Suppressor macrophage (primary cell): ENCODE measurements at places on chromosomes 3 and 15.
A peak's percentile ranks its signal among the peaks of the same experiment; 100 is the strongest.

DNA sequence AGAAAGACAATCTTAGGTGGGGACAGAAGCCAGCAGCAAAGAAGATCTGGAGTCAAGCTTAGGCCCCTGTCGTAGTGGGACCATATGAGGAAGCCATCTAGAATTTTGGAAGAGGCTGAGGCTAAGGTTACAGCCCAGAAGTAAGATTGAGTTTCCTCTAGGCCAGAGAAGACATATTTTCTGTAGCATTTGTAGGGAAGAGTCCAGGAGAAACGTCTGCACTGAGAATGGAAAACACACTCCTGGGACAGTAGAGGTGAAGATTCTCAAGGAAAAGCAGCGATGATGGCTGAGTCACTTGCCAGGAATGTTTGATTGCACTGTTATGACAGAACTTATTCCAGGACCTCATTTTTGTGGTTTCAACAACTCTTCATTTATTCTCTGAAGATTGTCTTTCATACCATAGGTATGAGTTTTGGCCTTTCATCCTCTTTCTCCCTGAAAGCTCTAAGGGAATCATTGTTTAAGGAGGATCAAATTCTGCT lies 107.2 kb downstream of the GTPBP8 start:
- no peak for DNase-seq

- no peak for DNase-seq
These were observed 26.4 kb downstream of the ANXA2 start for GRCh38 chr15:60371175-60372051.

DNA sequence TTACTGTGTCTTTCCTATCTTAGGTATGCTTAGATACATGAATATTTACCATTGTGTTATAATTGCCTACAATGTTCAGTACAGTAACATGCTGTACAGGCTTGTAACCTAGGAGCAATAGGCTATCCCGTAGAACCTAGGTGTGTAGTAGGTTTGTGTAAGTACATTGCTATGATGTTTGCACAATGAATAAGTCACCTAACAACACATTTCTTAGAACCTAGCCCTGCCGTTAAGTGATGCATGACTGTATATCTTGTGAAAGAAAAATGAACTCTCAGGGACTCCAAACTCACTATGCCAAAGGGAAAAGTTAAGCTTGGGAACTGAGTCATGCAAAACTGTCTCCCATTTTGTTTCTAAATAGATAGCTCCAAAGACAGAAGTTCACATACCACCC lies 91.5 kb upstream of the ACP3 start:
- no peak for DNase-seq

DNA sequence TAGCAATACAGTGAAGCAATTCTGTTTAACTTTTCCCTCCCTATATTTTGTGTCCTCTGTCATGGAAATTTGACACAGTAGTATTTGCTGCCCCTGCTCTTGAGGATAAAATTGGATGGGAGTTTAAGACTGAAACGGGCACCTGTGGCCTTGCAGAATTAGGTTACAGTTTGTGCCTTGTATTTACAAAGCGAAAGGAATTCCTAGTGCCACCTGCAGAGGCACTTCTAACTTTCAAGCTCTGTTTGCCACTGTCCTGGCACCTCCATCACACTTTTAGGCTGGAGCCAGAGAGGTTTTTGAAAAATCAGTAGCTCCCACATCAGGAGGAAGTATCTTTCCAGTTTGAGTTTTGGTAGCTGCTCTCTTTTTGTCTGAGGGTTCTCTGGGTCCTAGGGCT lies 39.5 kb downstream of the CD86 start:
- DNase-seq: no peak

DNA sequence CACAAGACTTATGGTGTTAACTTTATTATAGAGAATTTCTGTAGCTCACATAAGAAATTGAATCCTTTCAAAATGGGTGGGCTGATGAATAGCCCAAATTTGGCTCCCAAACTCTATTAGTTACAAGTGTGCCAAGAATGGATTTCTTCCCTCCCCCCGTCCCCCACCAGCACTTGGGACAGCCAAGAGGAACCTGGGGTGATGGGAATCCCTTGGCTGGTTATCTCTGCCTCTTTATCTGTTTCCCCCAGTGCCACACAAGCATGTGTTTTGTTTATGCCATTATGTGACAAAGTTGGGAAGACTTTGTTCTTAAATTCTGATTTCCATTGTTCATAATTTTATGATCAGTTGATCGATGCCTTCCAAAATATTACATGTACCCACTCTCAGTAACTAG lies 28.3 kb downstream of the CMSS1 start:
- DNase-seq: no peak

DNA sequence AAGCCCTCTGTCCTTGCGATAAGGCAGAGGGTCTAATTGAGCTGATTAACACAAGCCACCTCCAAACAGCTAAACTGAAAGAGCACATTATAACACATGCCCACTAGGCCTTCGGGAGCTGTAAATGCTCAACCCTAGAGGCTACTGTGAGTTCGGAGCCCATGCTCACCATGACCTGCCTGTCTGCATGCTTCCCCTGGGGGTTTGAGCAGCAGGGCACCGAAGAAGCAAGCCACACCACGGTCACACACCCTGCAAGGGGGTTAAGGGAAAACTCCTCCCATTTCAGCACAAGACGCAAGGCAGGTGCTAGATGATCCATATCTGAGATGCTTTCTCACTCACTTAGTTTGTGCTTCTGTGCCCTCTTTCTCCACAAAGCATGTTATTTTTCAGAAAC lies 435.9 kb upstream of the CADM2 start:
- no peak for DNase-seq

DNA sequence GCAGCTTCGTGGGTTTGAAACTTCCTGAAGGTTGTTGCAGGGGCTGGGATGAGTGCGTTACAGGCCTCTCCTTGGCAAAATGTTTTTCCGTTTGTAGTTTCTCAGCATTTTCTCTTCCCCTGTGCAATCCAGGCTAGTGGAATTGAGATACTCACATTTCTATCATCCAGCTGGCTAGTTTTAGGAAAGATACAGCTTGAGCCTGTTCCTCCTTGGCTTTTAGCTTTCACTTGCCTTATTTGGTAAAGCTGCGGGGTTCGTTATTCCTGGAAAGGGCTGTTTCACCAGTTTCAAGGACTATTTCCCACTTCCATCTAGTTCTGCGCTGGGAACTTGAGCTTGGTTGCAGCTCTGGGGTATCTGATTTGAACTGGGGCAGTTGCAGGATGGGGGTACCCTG lies 90.3 kb downstream of the ITPR1 start:
- DNase-seq: peak; percentile 12

- no peak for DNase-seq
These were observed 107.9 kb downstream of the DNAH12 start for GRCh38 chr3:57436195-57436761.

- DNase-seq: no peak
These were observed 7.9 kb downstream of the POPDC2 start for GRCh38 chr3:119652306-119653033.

DNA sequence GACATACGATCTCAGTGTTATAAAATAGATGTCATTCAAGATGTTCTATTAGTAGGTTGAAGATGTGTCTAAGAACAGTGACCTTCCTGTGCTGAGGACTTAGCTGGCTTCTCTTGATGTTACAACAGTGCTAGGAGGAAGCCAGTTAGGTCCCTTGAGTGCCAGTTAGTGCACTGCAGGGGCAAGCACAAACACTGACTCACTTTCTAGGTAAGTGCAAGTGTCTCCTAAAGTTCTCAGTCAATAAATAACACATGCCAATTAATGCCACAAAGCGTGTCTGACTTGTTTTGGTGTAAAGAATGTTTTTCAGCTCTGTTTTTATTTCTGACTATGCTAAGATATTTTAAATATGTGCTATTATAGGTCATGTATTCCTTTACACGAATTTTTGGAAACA lies 211.8 kb downstream of the NAALADL2 start:
- no peak for DNase-seq

DNA sequence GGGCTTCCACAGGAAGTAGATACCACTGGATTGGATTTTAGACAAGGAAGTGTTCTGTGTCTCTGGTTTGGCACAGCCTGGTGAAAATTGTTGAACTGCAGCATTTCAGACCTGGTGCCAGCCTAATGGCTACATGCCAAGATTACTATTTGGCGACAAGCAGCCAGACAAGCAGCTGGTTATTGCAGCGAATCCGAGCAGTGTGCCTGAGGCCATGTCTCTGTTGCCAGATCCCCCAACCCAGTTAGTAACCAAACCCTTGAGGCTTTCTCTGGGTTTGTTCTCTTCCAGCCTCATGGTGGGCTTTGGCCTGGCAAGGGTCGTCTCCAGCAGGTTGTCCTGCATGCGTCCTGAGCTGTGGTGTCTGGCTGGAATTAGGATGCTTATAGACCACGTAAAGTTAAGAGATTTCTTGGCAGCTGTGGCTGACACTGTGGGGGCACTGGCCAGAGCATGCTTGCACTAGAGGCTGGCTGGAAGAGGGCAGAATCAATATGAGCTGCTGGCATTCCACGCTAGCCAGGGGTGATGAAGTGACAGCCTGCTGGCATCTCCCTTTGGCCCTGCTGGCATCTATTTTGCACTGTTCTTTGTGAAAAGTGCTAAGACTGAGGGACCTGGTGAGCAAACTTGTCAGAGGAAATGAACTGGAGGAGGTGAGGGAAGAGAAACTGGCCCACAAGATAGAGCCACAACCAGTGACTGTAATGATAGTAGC lies 172.6 kb downstream of the RBMS3 start:
- no peak for DNase-seq

- no peak for DNase-seq
These were observed 23.1 kb upstream of the CFAP161 start for GRCh38 chr15:81111018-81111417.

DNA sequence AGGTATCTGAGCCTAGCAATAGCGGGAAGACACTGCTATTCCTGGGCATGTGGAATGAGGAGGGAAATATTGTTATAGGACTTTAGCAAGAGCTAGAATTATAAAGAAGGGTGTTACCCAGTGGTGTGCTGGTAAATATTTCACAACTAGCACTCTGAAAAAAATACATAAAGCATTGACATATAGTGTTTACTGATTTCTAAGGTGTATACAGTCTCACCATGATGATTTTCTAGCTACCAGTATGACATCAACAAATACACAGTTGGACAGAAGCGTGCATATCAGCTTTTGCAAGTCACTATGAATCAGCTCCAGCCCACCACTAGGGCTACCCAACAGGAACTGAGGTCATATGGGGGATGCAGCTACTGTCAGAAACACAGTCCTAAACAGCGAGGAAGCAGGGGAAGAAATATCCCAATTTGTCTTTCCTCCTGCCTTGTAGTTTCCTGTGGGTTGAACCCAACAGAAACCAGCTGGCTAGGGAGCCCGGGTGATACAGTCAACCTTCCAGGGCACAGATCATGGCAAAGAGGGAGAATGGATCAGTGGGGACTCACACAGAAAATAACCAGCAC lies 39.6 kb downstream of the HGD start:
- peak; percentile 89 for DNase-seq

DNA sequence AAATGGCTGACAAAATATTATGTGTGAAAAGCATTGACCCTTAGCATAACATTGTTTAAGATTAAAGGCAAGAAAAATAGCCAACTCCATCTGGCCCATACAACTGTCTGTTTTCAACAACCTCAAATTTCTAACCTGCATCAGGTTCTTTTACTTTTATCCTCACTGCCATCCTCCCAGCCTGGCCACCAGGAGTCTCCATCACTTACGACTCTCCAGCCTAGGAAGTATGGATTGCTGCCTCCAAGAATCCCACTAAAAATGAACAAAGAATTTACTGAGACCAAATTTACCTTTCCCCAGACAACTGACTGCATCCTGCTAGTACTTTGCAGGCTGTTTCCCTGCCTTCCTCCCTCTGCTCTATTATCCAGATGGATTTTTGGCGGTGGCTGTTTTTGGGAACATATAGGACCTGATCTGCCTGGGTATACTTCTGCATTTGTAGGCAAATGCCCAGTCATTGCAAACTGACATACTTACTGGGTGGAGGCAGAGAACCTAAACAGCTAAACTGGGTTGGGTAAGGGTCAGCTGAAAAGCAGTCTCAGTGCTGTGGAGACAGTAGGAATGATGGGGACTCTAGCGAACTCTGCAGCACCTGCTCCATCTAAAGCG lies 144.2 kb downstream of the GHSR start:
- DNase-seq: no peak

DNA sequence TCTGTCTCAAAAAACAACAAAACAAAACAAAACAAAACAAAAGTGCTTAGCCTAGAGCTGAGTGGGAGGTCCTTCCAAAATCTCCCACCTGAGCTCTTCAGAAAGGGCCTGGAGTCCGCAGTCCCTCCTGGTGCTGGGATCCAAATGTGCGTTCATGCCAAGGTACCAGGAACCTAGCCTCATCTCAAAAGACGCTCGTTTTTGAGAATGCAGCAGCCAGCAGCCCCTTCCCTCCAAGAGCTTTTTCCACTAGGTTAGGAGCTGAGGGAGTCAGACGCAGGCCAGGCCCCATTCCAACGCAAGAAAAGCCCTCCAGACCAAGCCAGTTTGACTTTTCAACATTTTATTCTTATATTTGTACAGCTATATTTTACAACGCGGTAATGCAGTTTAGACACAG lies 18.7 kb upstream of the RTP2 start:
- no peak for DNase-seq

GRCh38 chr3:65540666-65541065 lies 498.1 kb downstream of the MAGI1 start:
- no peak for DNase-seq

DNA sequence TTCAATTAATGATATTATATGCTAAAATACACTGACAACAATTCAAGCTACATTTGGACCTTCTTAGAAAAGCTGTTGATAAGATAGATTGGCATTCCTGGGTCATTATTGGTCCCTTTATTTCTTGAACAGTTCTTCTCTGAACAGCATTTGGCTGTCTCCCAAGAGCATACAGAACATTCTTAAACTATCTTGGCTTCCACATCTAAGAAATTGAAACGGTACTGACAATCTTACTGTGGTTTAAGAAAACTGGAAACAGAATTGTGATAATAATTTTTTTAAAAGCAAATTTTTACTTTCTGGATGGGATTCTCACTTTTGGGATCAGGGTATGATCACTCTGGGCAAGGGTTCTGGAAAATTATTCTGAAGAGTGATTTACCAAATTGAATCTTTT lies 161.7 kb upstream of the ZNF385D start:
- no peak for DNase-seq

GRCh38 chr15:68709876-68710275 lies 110.8 kb downstream of the ANP32A start:
- DNase-seq: no peak

DNA sequence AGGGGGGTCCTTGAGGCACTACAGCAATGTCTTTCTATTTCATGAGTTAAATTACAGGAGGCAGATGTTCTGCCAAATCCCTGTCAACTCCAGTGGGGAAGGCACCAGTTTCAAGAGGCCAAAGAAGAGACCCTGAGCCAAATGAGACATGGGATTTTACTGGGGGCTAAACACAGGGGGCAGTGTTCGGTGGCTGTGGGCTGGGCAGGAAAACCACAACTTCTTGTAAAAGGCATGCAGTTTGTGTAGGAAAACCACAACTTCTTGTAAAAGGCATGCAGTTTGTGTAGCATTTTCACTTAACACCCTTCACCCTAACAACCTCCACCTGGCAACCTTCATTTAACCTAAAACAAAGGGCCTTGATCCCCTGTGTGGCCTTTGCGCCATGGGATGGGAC lies 61.0 kb downstream of the POLR2M start:
- DNase-seq: no peak

- peak; percentile 70 for DNase-seq
These were observed 63.7 kb downstream of the SLC30A4 start for GRCh38 chr15:45458746-45459403.

GRCh38 chr3:114900908-114901307 lies 246.2 kb downstream of the ZBTB20 start:
- DNase-seq: no peak
